ENCODE measurements at places on chromosomes 1 and 21.

DNA sequence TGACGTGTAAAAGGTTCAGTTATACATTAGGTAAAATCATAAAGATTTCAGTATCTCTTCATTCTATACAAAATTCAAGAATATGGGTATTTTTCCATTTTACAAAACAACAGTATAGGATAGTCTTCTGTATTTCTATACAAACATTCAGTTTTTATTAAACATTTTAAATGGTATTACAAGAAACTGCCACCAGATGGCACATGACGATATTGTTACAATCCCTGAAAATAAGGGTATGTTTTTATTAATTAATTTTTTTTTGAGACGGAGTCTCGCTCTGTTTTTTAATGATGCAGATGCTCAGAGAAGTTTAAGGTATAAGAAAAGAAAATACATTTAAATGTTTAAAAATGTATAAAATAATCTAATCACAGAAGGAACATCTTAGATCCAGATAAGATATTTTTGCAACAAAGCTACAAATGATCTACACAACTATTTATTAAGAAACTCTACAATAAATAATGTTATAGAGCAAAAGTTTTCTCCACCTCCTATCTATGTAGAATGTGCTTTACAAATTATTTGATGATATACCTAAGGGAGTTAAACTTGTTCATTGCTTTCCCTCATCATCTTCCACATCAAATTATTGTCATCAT lies 23.5 kb upstream of the RSBN1 start:
- peak; percentile 85 for DNase-seq

GRCh38 chr1:47594627-47595026 lies 156.8 kb downstream of the FOXD2 start:
- DNase-seq: no peak

GRCh38 chr1:89552471-89553081 lies 27.9 kb downstream of the LRRC8B start:
- DNase-seq: no peak

DNA sequence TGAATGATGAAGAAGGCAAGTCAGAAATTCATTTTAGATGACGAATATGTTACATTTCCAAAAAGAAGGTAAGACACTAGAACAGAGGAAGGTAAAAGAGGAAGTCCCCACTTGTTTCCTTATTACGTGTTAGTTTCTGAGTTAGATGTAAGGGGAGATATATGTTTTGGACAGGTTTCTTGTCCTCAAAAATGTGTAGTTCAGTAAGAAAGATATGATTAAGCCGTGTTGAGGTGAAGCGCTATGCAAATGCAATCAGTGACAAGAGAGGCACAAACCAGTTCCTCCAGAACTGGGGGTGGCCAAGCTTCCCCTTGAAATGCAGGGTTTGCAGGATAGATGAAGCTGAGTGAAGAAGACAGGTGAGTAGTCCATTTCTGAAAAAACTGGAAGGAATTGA lies 293.3 kb upstream of the RUNX1 start:
- no peak for DNase-seq

GRCh38 chr1:153238527-153238926 lies 21.0 kb upstream of the LORICRIN start:
- no peak for DNase-seq

DNA sequence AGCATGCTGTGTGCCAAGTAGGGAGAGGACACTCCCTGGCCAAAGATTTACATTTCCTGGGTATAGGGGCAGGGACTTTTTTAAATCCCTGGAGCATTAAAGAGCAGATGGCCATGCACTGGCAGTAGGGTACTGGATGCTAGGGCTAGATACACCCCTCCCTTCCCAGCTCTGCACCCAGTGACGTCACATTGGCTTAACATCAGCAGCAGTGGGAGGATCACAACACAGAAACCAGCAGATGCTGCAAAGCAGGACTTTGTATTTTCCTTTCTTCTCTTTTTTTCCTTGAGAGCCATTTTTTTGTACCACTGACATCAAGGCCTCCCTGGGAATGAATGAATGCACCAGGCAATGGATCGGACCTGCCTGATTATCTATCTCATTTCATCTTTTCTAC lies 243.0 kb downstream of the KAZN start:
- no peak for DNase-seq

- DNase-seq: no peak
These were observed 7.7 kb downstream of the ARHGEF2 start for GRCh38 chr1:155970531-155971167.
